ENCODE measurements at places on chromosomes 5 and 9.
A peak's percentile ranks its signal among the peaks of the same experiment; 100 is the strongest.

GRCh38 chr9:129334105-129334935 lies 156.3 kb upstream of the IER5L start:
- peak; percentile 96 for DNase-seq

DNA sequence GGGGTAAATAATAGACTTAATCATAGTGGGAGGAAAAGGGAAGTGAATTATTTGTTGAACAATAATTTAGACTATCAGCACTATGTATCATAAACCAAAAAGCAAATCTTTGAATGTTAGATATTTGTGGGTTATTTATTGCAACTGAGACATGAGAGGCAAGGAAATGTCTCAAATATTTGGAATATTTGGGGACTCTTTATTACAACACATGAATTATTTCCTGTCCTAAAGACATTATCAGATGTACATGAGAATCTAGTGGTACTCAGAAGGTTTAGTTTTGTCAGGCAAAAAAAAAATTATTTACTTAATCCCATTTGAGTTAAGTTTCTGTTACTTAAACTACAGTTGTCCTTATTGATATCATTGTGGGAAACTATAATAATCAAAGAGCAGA lies 91.1 kb downstream of the TLR4 start:
- no peak for DNase-seq

GRCh38 chr9:91160599-91161464 lies 200.9 kb downstream of the AUH start:
- no peak for DNase-seq

GRCh38 chr9:20771729-20772128 lies 87.7 kb downstream of the FOCAD start:
- no peak for DNase-seq

DNA sequence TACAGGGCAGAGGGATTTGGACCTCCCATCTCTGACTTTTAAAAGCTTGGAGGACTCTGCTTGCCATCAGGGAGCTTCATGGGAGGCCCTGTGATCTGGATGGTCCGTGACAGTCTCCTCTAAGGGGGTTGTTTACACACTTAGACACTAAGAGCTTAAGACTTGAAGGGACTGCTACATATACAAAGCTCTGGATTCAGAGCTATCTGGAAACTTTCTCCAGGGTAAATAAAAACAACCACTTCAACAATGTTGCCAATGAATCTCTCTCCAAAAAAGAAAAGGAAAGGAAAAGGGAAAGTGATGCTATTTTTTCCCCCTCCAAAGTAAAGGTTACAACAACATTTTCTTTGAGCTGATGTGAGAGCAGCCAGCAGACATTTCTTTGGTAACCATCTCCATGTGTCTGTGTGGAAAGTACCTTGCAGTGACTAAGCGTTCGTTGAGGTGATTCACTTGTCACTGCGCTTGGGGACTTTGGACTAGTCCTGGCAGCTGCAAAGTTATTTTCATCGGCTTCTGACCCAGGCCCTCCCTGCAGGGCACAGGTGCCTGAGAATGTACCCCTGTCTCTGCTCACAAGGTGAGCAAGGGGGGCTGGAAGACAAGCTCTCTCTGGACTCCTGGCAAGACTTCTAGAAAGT lies 262.1 kb upstream of the KLF4 start:
- peak; percentile 45 for DNase-seq

GRCh38 chr9:3730511-3730922 lies 204.7 kb upstream of the RFX3 start:
- no peak for DNase-seq

GRCh38 chr9:114827641-114828302 lies 21.9 kb upstream of the TNFSF15 start:
- no peak for DNase-seq

DNA sequence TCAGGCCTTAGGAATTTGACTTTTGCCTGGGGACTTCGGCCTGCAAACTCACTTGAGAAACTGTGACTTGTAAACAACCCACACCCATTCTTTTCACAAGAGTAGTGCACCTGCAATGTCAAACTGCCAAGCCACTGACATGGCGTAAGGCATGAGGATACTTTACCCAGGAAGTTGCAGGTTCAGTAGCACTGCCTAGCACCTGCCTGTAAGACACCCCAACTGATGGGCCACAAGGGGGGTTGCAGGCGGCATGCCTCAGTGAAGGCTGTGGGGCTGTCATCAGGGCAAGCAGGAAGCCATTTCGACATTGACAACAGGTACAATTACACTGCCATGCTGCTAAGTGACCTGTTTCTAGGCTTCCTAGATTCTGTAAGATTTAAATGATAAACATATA lies 41.3 kb upstream of the RASGEF1C start:
- no peak for DNase-seq

DNA sequence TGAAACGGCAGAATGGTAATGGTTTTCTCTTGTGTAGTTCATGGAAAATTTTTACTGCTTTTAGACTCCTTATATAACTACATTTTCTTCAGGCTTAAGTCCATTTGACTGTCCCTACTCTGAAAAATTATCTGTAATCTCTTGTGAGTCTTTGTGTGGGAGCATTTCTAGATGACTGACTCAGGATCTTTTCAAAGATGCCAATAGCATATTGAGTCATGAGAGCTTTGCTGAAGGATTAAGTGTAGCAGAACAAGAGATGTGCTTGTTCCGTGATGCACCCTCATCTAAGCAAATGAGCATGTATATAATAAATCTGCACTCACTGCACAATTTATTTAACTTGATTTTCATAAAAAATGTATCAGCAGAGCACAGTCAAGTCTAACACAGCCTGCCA lies 298.7 kb upstream of the CDH6 start:
- no peak for DNase-seq

DNA sequence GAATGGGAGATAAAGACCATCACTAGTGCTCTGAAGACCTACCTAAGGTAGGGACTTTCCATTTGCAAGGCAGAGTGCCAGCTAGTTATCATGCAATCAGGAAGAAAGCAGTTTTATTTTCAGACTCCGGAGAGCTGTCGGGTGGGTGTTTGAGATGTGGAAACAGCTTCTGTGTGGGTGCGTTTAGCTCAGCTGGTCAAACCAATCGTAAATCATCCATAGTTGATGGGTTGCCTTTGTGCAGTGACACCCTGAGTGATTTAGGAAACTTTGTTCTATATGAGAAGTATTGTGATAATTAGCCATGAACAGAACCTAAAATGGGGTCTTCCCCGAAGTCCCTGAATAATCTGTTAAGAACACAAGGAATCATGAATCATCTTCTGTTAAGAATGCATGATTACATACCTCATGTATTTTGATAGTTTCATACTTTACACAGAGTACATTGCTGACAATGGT lies 284.3 kb downstream of the ARHGAP26 start:
- no peak for DNase-seq

DNA sequence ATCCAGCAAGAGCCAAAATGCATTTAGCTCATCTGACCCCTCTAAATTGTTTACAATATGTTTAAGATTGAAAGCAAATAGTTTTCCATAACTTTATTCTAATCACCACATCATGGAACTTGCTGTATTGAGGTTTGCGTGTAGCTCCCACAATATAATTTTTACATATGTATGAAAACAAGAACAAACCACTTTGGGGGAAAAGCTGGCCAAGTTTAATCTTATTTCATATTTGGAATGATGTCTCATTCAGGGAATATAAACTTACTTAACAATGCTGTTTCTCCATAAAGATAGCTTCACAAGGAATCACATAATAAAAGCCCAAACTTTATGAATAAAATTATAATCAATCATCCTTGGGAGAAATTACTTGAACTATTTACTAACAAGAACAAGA lies 194.6 kb upstream of the PCSK5 start:
- DNase-seq, result no peak

DNA sequence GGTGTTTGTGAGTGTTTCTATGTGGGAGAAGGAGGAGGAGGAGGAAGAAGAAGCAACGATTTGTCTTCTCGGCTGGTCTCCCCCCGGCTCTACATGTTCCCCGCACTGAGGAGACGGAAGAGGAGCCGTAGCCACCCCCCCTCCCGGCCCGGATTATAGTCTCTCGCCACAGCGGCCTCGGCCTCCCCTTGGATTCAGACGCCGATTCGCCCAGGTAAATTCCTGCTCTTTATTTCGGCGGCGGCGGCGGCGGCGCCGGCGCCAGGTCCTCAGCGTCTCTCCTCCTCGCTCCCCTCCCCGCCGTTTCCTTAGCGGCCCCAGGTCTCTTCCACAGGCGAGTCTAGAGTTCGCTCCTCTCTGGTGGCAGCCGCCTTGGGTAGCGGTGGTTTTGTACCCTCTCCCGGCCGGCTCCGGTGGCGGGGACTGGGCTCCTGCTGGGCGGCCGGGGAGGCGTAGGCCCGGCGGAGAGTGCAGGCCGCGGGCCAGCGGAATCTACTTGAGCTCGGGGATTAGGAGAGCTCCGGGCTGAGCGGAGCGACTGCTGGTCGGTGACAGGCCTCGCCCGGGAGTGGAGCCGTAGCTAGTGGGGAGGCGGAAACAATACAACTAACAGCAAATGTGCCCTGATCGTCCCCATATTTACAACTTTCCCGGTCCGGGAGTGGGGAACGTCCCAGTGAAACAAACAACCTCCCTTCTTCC lies 547 bp downstream of the NIPBL start:
- DNase-seq, result peak; percentile 75

DNA sequence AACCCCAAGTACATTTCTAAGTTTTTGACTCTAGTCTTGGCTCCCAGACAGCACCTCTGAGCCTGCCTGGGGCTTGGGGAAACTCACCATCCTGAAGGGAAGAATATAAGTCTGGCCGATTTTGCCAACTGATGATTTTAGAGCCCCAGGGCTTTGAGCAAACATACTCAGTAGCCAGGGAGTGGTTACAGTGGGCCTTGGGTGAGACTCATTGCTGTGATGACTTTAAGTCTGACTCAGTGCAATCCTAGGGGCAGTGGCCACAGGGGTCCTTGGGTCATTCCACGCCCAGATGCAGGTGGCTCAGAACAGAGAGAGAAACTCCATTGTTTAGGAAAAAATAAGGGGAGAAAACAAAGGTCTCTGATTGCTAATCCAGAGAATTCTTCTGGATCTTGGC lies 312.0 kb upstream of the EDIL3 start:
- no peak for DNase-seq

GRCh38 chr9:119284118-119284517 lies 85.1 kb downstream of the BRINP1 start:
- no peak for DNase-seq

GRCh38 chr5:179130101-179130681 lies 70.0 kb downstream of the ZNF354C start:
- DNase-seq, result no peak

DNA sequence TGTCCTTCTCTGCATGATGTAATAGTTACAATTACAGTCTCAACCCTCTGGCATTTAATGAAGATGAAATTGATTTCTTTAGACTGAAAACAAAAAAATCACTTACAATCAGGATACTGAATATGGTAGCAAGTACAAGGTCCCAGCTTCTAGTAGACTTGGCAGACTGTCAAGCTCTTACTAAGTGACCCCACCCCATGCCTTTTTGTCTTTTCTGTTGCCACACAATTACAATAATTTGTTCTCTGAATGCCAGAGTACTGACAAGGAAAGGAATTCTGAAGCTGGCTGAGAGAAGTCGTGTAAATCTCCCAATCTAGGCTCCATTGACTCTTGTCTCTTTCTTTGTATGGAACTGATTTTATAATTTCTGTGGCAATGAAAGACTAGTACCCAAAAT lies 154.2 kb downstream of the TMC1 start:
- DNase-seq, result no peak

- no peak for DNase-seq
Measured at GRCh38 chr5:79109527-79110492, 1.8 kb upstream of the BHMT start.

DNA sequence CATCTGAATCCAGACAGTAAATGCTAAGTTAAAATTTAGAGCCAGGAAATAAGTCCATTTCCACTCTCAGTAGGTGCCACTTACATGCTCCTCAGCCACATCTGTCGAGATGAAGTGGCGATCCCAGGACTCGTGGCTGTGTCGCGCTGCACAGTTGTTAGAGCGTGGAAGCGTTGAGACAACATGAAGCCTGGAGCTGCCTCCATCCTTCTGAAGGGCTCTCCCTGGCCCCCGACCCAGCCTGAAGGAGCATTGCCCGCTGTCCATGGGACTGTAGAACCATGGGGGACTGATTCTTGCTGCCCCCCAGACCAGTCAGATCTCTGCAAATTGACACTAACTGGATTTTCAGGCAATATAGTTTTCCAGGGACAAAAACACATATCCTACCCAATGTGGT lies 58.9 kb downstream of the IRX1 start:
- DNase-seq, result no peak

- DNase-seq, result no peak
Measured at GRCh38 chr9:94693485-94694204, 32.9 kb upstream of the AOPEP start.

DNA sequence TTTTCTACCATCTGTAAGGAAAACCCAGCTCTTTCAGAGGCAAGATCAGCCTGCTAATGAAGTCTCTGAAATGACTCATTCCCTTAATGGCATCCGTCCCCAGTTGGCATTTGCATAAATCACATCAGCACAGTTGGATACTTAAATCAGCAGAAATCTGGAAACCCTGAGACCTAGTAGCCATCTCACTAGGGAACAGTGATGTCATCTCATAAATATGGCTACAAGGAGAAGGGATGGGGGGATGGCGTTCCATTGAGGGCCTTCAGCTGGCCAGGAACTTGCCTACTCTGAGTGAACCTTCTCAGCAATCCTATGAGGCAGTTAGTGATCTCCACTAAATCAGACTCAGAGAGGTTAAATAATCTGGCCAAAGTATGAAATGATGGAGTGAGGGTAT lies 81.8 kb downstream of the CMYA5 start:
- no peak for DNase-seq

DNA sequence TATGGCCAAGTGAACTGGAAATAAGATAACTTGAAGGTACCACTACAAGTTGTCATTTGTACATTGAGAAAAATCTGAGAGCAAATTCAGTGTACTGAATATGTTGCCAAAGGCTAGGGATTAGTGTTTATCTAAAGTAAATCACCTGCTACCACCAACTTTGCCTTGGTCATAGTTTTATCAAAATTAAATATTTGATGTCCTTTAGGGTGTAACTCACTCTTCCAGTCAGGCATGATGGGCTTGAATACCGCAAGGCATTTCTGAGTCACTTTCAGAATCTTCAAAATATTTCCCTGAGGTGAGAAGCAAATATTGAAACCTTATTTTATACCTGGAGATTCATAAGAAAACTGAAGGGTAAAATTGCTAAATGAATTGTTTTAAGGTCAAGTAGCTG lies 1338.6 kb upstream of the ACO1 start:
- DNase-seq, result no peak

GRCh38 chr9:133585481-133586351 lies 23.5 kb downstream of the FAM163B start:
- no peak for DNase-seq
